Stimulated activated CD4-positive, alpha-beta T cell treated with anti-CD3 and anti-CD28 coated beads, TNF-alpha, amount 100 ng/mL, for 24 hours (primary cell): ENCODE measurements at places on chromosomes 7 and 10.

- no peak for DNase-seq
Observed at GRCh38 chr10:74391786-74392185, 240.8 kb downstream of the ADK start.

- no peak for DNase-seq
Observed at GRCh38 chr7:133753513-133753912, 373.6 kb upstream of the LRGUK start.

GRCh38 chr10:96456296-96456840 lies 57.4 kb downstream of the TLL2 start:
- no peak for DNase-seq

DNA sequence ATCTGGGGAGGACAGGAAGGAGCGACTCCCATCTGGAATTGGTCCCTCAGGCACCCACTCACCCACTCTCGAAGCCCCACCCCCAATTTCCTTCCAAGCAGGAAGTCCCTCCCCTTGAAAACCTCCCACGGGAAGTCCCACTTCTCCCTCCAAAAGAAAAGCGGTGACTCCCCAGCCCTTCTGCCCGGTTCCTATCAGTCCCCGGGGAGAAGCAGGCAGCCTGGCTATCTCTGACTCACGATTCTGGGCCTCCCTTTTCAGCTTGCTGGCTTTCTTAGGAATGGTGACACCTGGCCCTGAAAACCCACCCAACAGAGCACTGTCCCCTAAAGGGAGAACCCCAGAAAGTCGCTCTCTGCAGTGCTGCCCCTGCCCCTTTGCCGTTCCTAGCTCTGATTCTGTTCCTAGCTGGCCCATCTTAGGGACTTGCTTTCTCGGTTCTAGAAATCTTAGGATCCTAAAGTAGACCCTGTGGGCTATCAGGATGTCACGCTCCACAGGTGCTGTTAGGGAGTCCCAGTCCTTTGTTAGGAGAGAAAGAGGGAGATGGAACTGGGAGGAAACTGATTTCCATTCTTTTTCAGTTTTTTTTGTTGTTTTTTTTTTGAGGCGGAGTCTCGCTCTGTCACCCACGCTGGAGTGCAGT lies 6.0 kb downstream of the TSC22D4 start:
- DNase-seq: no peak

DNA sequence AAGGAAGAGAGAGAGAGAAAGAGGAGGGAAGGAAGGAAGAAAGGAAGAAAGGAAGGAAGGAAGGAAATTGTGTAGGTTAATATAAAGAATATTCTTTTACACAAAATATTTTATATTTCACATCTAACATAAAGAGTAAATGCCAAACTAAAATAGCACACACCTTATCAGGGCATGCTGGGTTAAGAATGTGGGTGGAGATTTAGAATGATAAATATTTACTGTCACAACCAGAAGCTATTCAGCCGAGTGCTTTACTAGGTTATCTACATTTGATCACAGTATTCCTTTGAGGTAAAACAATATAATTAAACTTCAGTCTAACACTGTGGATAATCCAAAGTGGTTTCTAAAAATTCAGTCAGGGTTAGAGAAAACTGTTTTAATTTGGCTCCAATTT lies 103.3 kb downstream of the SEMA3A start:
- no peak for DNase-seq

DNA sequence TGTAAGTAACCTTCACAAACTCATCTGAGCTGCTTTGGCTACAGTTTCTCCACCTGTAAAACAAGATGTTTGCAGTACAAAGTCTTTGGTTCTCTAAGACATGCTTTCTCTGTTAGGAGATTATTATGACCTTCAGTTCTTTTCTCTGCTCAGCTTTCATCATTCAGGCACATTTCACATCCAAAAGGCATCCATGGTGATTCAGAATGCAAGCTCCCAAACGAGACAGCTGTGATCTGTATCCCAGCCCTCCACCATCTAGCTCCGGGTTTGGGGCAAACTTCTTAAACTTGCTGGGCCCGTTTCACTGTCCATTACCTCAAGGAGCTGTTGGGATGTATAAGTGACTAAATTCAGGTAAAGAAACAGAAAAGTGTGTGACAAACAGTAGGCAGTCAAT lies 95.8 kb upstream of the COL1A2 start:
- no peak for DNase-seq

GRCh38 chr7:94069162-94069739 lies 65.1 kb upstream of the BET1 start:
- no peak for DNase-seq

GRCh38 chr7:46930366-46930765 lies 651.5 kb downstream of the TNS3 start:
- DNase-seq: no peak

GRCh38 chr10:458421-458851 lies 231.0 kb downstream of the DIP2C start:
- DNase-seq: no peak

- DNase-seq: no peak
Observed at GRCh38 chr10:132548106-132548823, 10.7 kb downstream of the INPP5A start.

DNA sequence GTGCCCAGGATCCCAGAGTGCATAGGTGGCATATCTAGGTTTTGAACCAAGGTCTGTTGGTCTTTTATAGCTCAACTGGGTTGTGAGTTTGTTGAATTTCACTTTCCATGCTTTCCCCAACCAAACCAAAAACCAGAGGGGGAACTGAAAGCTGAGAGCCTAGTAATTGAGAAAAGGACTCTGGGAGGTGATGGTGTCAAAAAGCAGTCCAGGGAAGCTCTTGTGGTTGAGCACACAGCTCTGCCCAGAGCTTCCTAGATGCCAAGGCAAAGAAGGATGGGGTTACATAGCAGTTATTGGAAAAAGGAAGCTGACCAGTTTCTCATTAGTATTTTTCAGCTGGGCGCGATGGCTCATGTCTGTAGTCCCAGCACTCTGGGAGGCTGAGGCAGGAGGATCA lies 9.9 kb downstream of the POR start:
- no peak for DNase-seq

GRCh38 chr10:63681993-63682697 lies 160.9 kb downstream of the REEP3 start:
- no peak for DNase-seq

GRCh38 chr7:2893411-2893861 lies 49.3 kb upstream of the GNA12 start:
- DNase-seq: no peak

GRCh38 chr7:49700841-49701240 lies 72.6 kb upstream of the VWC2 start:
- no peak for DNase-seq

GRCh38 chr10:43090188-43090587 lies 13.3 kb downstream of the RET start:
- DNase-seq: no peak

DNA sequence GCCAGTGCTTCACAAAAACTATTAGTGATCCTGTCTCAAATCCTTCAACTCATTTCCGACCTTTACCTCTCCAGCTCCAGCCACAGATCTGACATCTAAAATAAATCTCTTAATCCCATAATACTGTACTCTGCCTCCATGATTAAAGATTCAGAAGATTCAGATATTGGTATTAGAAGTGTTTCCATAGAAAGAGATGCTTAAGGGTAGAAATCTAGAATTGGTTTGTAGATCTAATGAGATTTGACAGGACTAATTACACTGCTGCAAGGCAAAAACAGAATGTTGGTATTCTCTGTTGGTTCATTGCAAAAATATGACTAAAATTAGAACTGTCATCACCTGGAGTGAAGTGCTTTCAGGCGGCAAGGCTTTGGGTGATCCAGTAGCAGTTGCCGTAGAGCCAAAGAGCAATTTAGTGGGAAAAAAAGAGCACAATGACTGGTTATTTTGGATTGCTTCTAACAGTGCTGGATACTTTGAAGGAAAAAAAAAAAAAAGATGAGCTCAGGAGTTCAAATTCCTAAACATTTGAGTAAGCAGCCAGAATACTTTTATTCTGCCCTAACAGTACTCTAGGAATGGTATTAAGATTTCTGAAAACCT lies 940.1 kb upstream of the SORCS1 start:
- DNase-seq: no peak

GRCh38 chr10:94101894-94102293 lies 108.2 kb downstream of the PLCE1 start:
- no peak for DNase-seq

DNA sequence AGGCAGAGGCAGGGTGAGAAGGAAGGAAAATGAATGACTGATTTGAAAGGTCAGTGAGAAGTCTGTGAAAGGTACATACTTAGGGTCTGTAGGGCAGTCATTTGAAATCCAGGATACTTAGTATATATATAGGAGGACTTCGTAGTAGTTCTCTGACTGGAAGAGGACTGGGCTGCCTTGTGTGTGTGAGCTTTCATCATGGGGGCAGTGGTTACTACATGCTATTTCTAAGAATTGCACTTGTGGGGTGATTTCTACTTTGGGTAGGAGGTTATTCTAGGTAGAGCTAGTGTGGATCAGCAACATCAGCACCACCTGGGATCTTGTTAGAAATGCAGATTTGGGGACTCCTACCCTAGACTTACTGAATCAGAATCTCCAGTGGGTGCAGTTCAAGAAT lies 104.1 kb downstream of the AUTS2 start:
- DNase-seq: no peak

- DNase-seq: no peak
Observed at GRCh38 chr7:64878684-64879083, 24.4 kb upstream of the ZNF273 start.

DNA sequence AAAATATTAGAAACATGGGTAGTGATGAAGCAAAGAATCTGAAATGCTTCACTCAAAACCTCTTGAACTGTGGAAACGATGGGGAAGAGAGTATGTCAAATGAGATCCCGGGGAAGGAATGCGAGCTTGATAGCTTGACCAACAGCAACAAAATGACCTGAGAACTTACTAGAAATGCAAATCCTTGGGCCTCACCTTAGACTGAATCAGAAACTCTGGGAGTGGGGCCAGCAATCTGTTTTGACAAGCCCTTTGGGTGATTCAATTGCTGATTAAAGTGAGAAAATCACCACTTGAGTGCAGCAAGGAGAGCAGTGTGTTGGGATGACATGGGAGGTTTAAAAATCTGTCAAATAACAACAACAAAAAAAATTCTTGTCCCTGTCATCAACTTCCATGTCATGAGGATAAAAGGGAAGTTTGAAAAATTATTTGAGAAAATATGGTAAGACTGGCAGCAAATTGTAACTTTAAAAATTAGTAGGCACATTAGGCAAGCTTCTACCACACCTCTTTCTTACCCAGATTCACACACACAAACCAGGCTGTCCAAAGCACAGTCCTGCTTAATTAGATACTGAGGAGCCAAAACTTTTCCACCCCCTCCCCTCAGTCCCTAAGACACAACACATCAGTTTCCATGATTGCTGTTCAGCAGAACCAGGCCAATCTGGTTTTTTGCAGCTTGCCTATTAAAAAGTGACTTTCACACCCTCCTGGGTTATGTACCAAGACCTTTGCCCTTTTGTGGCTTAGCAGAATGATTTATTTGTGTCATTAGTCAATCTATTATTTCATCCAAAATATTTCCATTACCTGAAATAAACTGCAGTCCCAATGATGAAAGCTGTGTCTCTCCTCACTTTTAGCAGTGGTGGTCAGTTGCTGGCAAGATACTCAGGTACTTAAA lies 15.6 kb downstream of the CALCR start:
- DNase-seq: no peak

DNA sequence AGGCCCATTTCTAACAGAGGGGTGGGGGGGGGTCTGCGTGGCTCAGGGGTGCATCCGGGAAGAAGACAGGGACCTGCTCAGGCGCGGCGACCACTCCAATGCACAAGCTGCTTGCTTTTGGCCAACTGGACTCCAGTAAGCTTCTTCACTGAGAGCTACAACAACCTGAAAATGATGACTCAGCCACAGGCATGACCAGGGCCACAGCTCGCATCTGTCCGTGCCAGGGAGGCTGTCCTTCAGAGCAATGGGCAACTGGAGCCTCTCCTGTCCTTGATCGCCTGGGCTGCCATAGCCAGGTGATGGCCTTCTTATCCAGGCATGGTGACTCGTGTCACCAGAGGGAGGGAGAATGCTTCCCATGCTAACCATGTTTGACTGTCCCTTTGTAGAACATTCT lies 81.6 kb upstream of the RNF32 start:
- no peak for DNase-seq

DNA sequence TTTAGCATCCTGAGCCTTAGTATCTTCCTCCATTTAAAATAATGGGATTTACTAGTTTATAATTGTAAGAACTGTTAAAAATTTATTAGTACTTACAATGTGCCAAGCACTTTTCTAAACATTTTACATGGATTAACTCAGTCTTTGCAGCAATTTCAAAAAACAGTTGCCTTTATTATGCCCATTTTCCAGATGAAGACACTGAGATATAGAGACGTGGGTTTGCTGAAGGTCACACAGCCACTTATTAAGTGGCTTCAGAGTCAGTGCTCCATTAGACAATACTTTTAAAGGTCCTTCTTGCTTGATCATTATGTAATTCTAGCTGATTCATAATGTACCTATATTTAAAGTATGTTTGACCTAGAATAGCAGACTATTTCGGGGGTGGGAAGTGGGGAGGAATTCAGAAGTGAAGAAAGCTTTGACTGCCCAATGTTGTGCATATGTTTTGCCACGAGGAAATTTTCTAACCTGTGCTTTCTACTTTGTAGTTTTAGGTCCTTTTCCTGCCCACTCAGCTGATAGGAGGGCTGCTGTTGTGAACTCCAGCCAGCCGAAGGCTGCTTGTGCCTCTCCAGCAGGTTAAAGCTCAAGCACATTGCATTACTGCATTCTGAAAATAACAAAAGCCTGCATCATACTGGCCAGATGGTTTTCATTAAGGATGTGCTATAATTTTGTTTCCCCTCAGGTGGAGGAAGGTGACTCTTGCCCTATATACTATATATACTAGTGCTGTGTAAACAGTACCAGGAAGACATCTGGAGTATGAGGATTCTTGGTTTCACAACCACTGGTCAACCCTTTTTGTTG lies 4.3 kb downstream of the PLEKHA8 start:
- DNase-seq: no peak

- no peak for DNase-seq
Observed at GRCh38 chr10:15738270-15738925, 18.7 kb upstream of the ITGA8 start.
